NCI-H146 (cell line): ENCODE measurements at places on chromosomes 5 and 9.

DNA sequence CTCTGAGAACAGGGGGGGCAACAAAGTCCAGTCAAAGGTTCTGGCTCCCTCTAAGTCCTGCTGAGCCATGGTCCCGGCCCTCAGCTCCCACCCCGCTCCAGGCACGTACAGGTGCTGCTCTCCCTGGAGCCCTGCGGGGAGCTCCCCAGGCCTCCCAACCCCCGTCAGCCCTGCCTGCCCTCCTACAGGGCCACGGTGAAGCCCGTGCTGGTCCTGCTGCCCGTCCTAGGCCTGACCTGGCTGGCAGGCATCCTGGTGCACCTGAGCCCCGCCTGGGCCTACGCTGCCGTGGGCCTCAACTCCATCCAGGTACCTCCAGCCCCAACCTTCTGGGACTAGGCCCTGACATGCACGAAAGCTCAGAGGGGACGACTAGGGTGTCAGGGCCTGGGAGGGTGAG is 20.1 kb downstream of the ADGRD2 start:
- DNase-seq = no peak

DNA sequence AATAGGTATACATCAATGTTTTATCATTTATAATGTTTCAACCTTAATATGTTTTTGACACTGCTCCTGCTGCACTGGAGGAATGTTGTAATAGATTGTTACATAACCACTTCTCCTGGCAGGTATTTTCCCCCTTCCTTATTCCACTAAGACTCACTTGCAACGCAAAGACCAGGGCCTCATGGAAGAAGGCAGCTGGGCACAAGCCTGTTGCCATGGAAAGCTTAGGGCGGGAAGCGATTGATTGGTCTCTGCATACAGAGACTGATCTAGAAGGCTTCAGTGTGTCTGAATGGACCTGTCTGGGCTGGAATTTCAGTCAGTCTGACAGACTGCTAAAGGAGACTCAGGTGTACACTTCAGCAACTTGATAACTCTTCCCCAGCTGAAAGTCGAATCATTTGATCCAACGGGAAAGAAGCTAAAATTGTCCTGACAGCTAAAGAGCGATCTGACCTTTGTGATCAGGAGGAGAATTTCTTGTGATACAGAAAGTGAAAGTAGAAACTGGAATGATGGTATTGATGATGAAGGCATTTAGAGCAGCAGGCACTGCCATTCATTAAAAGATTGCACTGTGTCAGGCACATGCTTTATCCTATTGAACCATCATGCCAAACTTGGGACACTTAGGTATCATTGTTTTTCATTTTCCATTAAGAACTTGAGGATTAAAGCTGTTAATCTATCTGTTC is 65.1 kb downstream of the GRIA1 start:
- DNase-seq = no peak

DNA sequence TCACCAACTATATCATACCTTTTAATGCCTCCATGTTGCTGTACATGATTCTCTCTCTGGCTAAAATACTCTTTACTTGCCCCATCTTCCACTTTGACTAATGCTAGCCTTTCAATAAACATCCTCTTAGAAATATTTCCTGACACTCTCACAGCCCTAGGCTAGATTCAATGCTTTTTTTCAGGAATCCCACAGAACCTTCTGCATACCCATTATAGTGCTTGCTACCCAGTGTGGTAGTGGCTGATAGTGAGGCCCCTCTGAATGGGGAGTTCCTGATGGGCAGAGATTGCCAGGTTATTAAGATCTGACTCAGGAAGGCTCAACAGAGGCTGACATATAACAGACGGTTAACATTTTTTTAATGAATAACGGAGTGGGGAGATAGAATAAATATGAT is 11.6 kb downstream of the SSBP2 start:
- DNase-seq = no peak

- peak; percentile 47 for DNase-seq
Measured at GRCh38 chr5:42889311-42889933, 77.7 kb upstream of the SELENOP start.

GRCh38 chr9:78970375-78970774 is 601.4 kb upstream of the TLE4 start:
- peak; percentile 54 for DNase-seq

DNA sequence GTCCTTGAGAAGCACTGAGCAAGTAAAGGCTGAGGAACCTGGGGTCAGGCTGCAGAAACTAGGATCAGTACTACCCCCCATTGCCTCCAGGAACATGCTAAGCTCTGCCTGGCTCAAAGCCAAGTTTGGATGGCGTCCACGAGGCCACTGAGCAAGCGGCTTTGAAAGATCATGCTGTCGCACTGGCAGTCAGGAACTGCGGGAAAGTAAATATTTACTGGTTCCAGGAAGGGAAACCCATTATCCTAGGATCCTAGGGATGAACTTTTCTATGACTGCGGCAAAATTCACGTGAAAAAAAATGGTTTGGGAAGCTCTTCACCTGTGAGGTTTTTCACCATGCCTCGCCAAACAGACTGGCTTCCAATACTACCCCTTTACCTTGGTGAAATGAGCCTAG is 75.3 kb upstream of the PJA2 start:
- peak; percentile 50 for DNase-seq

DNA sequence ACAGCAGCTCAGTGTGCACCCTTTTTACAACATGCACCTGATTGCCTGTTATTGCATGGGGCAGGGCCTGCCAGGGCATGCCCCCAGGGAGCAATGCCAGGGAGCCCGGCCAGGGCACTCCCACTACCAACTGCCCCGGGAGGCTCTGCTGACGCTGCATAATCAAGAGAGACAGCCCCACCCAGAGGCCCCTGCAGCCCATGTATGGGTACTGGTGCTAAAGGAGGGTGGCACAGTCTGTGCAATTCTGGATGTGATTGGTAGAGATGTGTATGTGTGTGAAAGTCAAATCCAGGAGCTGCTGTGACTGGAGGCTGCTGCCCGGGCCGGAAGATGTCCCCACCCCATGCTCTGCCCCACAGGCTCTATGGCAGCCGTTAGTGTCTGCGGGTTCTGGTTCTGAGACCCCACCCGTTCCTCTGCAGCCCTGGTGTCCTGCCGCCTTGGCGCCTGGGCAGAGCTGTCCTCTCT is 3.9 kb upstream of the NEURL1B start:
- DNase-seq = no peak

DNA sequence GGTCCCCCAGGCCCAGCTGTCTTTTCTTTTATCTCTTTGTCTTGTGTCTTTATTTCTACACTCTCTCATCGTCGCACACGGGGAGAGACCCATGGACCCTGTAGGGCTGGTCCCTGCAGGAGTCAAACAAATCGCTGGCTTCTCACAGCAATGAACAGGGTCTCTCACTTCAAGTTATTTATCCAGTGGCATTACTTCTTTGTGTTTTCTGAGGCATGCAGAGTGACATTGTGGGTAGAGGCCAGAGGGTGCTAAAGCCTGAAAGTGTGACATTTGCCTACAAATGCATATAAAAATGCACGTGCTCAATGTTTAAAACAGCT is 127.6 kb downstream of the ST8SIA4 start:
- no peak for DNase-seq
